ENCODE measurements at places on chromosomes 6 and 20. TPM values are rescaled to one million over a fixed set of nuclear protein-coding genes. Genes with fewer than 3 reads are reported as not detected.
A peak's percentile ranks its signal among the peaks of the same experiment; 100 is the strongest.

GRCh38 chr20:21167261-21167660, 41.4 kb downstream of the KIZ start:
- DNase-seq = no peak
- H3K36me3 ChIP-seq = peaks cover 30% of the 10 kb centered on the region
- peaks cover 18% of the 10 kb centered on the region for H3K4me1 ChIP-seq

- H3K27ac ChIP-seq = no peak overlapping the region
- no peak overlapping the region for H3K4me3 ChIP-seq
- no peak for DNase-seq
- H3K4me1 ChIP-seq = no peaks in the 10 kb centered on the region
- H3K36me3 ChIP-seq = no peaks in the 10 kb centered on the region
Observed at GRCh38 chr6:55953335-55953734, 77.9 kb upstream of the BMP5 start.

- no peaks in the 10 kb centered on the region for H3K27me3 ChIP-seq
- no peaks in the 10 kb centered on the region for H3K4me1 ChIP-seq
- H3K4me3 ChIP-seq = no peak overlapping the region
- DNase-seq = no peak
- H3K36me3 ChIP-seq = no peaks in the 10 kb centered on the region
Observed at GRCh38 chr6:141780296-141780695, 352.4 kb upstream of the GJE1 start.

GRCh38 chr6:145631374-145631773, 103.9 kb downstream of the EPM2A start:
- no peaks in the 10 kb centered on the region for H3K27me3 ChIP-seq
- no peaks in the 10 kb centered on the region for H3K36me3 ChIP-seq
- no peak overlapping the region for H3K27ac ChIP-seq
- no peak overlapping the region for H3K4me3 ChIP-seq
- peaks cover 6% of the 10 kb centered on the region for H3K4me1 ChIP-seq

DNA sequence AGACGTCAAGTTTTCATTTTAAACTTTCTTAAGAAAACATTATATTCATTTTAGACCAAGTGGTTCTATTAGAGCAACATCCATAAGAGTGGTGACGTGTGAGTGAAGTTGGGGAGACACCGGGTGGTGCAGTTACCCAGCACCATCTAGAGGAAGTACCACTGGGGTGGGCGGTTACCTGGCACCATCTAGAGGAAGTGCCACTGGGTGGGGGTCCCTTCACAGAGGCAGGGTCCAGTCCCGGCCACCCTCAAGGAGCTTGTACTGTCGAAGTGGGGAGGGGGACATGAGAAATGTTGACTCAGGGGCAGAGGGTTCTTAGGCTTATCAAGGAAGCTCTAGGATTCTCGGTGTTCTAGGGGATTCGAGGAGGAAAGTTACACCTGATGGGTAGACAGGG, 26.2 kb downstream of the PHACTR3 start:
- DNase-seq = no peak
- no peaks in the 10 kb centered on the region for H3K4me1 ChIP-seq
- H3K36me3 ChIP-seq = no peaks in the 10 kb centered on the region
- no peak overlapping the region for H3K27ac ChIP-seq
- peaks cover 9% of the 10 kb centered on the region for H3K27me3 ChIP-seq

- peaks cover 4% of the 10 kb centered on the region for H3K36me3 ChIP-seq
- DNase-seq = no peak
- H3K27ac ChIP-seq = no peak overlapping the region
- peaks cover 7% of the 10 kb centered on the region for H3K27me3 ChIP-seq
- no peaks in the 10 kb centered on the region for H3K4me1 ChIP-seq
Observed at GRCh38 chr6:11854408-11855165, 76.0 kb upstream of the ADTRP start.

DNA sequence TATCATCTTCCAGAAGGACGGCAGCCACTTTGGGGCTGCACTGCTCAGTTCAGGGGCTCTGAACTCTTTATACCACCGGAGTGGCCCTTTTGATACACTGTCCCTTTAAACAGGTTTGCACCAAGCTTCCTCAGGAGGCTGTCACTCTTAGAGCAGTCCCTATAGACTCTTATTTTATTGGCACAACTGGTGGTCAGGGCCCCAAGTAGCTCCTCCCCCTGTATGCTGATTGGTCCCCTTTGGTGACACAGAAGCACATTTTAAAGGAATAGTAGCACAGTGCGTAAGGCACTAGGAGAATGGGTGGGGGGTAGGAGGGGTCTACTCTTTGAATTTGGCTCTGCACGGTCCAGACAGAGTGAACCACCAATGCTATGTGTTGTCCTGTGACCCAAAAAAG, 122.6 kb upstream of the MLN start:
- H3K27ac ChIP-seq = no peak overlapping the region
- peaks cover 14% of the 10 kb centered on the region for H3K27me3 ChIP-seq
- no peaks in the 10 kb centered on the region for H3K36me3 ChIP-seq
- H3K4me3 ChIP-seq = no peak overlapping the region
- H3K4me1 ChIP-seq = peaks cover 8% of the 10 kb centered on the region

GRCh38 chr6:143286251-143286795, 164.2 kb downstream of the ADAT2 start:
- no peaks in the 10 kb centered on the region for H3K27me3 ChIP-seq
- H3K4me3 ChIP-seq = no peak overlapping the region
- no peak for DNase-seq
- H3K4me1 ChIP-seq = no peaks in the 10 kb centered on the region

- no peaks in the 10 kb centered on the region for H3K4me1 ChIP-seq
- H3K4me3 ChIP-seq = no peak overlapping the region
- peak; percentile 58 for DNase-seq
- no peak overlapping the region for H3K27ac ChIP-seq
- H3K36me3 ChIP-seq = no peaks in the 10 kb centered on the region
Observed at GRCh38 chr20:642398-643174, 10.4 kb downstream of the SRXN1 start.

- H3K4me1 ChIP-seq = peaks cover 4% of the 10 kb centered on the region
- H3K27ac ChIP-seq = no peak overlapping the region
- H3K36me3 ChIP-seq = no peaks in the 10 kb centered on the region
- no peak for DNase-seq
Observed at GRCh38 chr6:90448836-90449235, 138.0 kb downstream of the MAP3K7 start.

DNA sequence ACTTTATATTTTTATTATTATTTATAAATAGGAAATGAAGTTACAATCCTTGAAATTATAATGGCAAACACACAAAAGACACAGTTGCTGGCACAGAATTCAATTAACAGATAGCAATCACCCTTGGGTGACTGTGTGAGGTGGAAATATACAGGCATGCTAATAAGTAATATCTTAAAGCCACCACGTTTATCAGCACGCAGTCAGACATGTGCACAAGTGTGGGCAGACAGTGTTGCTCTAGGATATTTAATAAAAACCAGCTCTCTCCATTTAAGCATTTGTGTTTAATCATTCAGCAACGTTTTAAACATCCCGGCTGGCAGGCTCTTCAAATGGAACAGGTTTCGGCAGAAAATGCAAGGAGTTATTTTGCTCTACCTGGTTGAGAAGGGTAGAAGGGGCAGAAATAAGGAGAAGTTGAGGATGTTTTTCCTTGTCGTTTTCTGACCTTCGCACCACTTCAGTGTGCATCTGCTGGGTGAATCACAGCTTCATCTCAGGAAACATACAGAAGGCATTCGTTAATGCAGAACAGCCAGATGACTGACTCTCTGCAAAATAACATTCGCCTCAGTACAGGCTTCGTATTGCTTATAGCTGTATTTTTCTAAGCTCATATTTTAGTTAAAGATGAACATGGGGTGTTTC, 585.1 kb downstream of the QKI start:
- H3K36me3 ChIP-seq = no peaks in the 10 kb centered on the region
- no peak overlapping the region for H3K4me3 ChIP-seq
- no peak for DNase-seq
- H3K4me1 ChIP-seq = no peaks in the 10 kb centered on the region
- H3K27me3 ChIP-seq = peaks cover 10% of the 10 kb centered on the region

GRCh38 chr6:125528621-125529041, 220.8 kb upstream of the HEY2 start:
- no peaks in the 10 kb centered on the region for H3K4me1 ChIP-seq
- H3K4me3 ChIP-seq = no peak overlapping the region
- no peaks in the 10 kb centered on the region for H3K36me3 ChIP-seq

DNA sequence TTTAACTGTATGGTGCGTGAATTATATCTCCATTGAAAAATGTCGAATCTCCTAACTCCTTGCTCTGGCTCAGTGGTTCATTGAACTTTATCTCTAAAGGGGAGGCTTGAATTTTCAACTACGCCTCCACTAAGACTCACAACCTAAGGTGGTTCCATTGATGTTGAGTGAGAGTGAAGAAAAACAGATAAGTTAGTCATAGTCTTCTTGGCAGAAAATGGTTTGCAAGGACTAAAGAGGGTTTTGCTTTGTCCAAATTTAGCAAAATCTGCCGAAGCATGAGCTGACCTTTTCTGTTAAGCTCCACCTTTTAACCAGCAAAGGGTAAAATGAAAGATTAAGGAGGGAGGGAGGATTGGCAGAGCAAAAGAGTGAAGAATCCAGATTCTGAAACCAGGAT, 290.2 kb upstream of the SPTLC3 start:
- no peak overlapping the region for H3K4me3 ChIP-seq
- no peaks in the 10 kb centered on the region for H3K36me3 ChIP-seq
- no peaks in the 10 kb centered on the region for H3K27me3 ChIP-seq
- H3K4me1 ChIP-seq = no peaks in the 10 kb centered on the region
- no peak overlapping the region for H3K27ac ChIP-seq
- no peak for DNase-seq

- DNase-seq = no peak
- peaks cover 22% of the 10 kb centered on the region for H3K36me3 ChIP-seq
- peaks cover 10% of the 10 kb centered on the region for H3K27me3 ChIP-seq
- peaks cover 11% of the 10 kb centered on the region for H3K4me1 ChIP-seq
- no peak overlapping the region for H3K27ac ChIP-seq
Observed at GRCh38 chr20:62721511-62722370, 13.1 kb downstream of the NTSR1 start.

DNA sequence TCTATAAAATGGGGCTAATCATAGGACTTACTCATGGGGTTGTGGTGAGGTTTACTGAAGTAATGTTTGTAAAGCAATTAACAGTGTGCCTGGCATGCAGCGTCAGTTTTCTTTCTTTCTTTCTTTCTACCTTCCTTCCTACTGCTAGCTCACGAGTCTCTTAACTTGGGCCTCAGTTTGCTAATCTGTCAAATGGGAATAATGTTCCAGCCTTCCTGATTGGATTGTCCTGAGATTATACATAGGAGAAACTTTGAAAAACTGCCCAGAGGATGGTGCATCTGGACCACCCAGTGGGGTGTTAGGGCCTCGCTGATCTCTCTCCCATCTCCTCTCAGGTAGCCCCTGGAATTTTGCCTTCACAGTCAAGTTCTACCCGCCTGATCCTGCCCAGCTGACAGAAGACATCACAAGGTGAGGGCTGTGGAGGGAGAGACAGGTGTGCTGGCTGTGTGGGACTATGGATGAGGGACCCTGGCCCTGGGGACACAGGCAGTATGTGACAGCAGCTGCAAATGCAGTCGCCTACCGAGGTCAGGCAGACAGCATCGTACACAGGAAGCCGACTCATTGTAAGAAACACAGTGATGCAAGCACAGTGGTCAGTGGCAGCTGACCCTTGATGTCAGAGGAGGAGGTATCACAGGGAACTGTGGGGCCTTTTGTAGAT, 27.5 kb downstream of the EPB41L1 start:
- no peak overlapping the region for H3K4me3 ChIP-seq
- H3K4me1 ChIP-seq = peaks cover 7% of the 10 kb centered on the region
- no peaks in the 10 kb centered on the region for H3K27me3 ChIP-seq

DNA sequence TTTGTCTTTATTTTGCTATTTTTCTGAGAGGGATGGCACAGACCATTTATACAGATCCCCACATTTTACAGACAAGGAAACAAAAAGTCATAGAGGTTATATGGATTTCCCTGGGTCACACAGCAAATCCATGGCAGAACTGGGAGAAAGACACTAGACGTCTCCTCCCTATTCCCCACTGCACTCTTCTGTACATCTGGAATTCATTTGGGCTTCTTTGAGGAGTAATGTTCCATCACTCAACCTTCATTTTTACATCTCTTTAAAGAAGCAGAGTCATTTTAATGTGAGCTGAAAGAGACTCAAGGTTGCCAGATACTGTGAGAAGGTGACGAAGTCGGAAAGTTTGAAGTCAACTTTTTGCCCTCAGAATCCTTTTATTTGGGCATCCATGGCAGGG, 207.3 kb downstream of the OTOR start:
- no peak for DNase-seq
- no peaks in the 10 kb centered on the region for H3K4me1 ChIP-seq
- no peak overlapping the region for H3K27ac ChIP-seq
- no peaks in the 10 kb centered on the region for H3K36me3 ChIP-seq

DNA sequence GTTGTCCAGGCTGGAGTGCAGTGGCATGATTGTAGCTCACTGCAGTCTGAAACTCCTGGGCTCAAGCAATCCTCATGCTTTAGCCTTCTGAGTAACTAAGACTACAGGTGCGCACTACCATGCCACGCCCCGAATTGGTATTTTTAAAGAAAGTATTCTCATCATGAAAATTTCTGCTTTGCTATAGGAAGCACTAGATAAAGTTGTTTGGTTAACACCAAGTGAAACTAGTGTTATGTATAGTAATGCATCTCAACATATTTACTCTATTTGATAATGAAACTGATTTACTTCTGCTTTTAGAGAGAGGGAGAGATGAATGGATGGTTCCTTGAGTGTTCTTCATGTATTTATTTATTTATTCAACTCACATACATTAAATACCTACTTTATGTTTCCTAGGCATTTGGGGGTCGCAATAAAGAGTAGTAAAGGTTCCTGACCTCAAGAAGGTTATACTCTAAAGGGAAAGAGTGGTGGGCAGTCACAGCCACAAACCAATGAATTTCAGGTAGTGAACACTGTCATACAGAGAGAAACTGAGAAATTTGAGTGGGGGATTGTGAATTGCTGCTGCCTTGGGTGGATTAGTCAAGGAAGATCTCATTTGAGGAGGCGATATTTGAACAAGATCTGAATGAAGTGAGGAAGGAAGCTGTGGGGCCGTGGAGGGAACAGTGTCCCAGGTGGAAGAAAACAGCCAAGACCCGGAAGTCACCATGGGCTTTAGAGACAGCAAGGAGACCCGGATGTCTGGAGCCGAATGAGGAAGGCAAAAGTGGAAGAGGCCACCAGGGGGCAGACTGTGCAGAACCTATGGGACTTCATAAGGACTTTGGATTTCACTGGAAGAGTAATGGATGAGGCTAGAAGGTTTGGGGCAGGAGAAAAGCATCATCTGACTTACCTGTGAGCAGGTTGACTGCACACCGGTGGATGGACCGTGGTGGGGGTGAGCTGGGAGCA, 185.6 kb downstream of the TSHZ2 start:
- DNase-seq = no peak
- H3K4me1 ChIP-seq = no peaks in the 10 kb centered on the region
- no peaks in the 10 kb centered on the region for H3K36me3 ChIP-seq
- no peak overlapping the region for H3K4me3 ChIP-seq
- H3K27ac ChIP-seq = no peak overlapping the region

GRCh38 chr20:17939622-17940223, 28.9 kb downstream of the SNX5 start:
- peaks cover 12% of the 10 kb centered on the region for H3K4me1 ChIP-seq
- H3K36me3 ChIP-seq = peaks cover 18% of the 10 kb centered on the region
- no peak overlapping the region for H3K4me3 ChIP-seq
- no peak for DNase-seq
- no peak overlapping the region for H3K27ac ChIP-seq
- no peaks in the 10 kb centered on the region for H3K27me3 ChIP-seq

The REV3L gene
- total RNA-seq = 12.8 TPM

The RGL2 gene
- total RNA-seq = 38.1 TPM

The HUS1B gene
- 7.8 TPM for total RNA-seq

The MAP7 gene
- total RNA-seq = 0.73 TPM

The CD83 gene
- total RNA-seq = 31.4 TPM

The JPH2 gene
- 2.0 TPM for total RNA-seq

The SYNE1 gene
- total RNA-seq = 61.2 TPM

Data from natural killer cell treated with Interleukin-12 subunit alpha and Interleukin-12 subunit beta and Interleukin-15 and Interleukin-18, amount 100 ng/mL, for 72 hours (primary cell).